ENCODE measurements at places on chromosomes 3 and 15. TPM values are rescaled to one million over a fixed set of nuclear protein-coding genes. Genes with fewer than 3 reads are reported as not detected.

CEP152 gene
- polyA plus RNA-seq: 5.1 TPM

VGLL4 gene
- 19.3 TPM for polyA plus RNA-seq

NANOGP8 gene
- 1.1 TPM for polyA plus RNA-seq

AAGAB gene
- 43.8 TPM for polyA plus RNA-seq

PARP15 gene
- 5.4 TPM for polyA plus RNA-seq

THSD4 gene
- not detected for polyA plus RNA-seq

ITGA11 gene
- not detected for polyA plus RNA-seq

ANKRD63 gene
- not detected for polyA plus RNA-seq

KCNAB1 gene
- 0.16 TPM for polyA plus RNA-seq

GOLGA6L7 gene
- polyA plus RNA-seq: not detected

HGD gene
- not detected for polyA plus RNA-seq

CDCP1 gene
- polyA plus RNA-seq: not detected

TEX9 gene
- polyA plus RNA-seq: 0.75 TPM

MOBP gene
- polyA plus RNA-seq: not detected

TJP1 gene
- polyA plus RNA-seq: not detected
